ENCODE measurements at places on chromosomes 12 and 14.
A peak's percentile ranks its signal among the peaks of the same experiment; 100 is the strongest.

GRCh38 chr12:122096591-122097149, 18.1 kb downstream of the MLXIP start:
- no peak for DNase-seq

DNA sequence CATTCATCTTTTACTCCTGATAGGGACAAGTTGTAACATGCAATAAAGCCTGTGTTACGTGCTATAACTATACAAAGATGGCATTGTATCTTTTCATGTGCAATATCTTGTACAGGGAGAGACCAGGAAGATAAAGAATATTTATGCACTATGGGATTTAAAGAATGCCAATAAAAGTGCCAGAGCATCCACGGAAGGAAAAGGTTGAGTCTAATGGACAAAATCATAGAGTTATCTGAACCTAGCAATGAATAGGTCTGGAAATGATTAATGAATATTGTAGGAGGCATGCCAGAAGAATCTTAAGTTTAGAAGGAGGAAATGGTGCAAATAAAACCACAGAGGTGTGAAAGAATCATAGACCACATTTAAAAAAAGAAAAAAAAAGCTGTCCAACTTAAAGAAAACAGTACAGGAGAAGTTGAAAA, 263.9 kb downstream of the KCNC2 start:
- peak; percentile 85 for DNase-seq

DNA sequence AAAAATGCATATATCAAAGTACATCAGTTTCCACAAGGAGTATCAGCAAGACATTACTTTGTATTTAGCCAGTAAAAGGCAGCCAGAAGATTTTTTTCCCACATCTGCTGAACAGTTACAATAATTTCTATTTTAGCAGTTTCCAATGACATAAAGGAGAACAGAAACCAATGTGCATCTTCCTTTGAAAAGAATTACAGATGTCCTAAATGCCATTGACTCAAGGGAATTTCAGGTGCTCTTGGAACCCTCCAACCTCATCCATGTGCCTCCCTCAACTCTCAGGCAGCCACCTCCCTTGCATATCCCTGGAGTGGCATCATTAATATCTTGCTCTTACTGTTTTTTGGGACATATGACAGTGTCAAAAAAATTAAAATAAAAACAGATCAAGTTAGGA, 62.2 kb upstream of the ST8SIA1 start:
- no peak for DNase-seq

GRCh38 chr14:48129472-48129871, 454.1 kb upstream of the MDGA2 start:
- no peak for DNase-seq

- DNase-seq, result peak; percentile 94
These were observed 49.3 kb downstream of the NDUFA12 start for GRCh38 chr12:94954029-94954685.

DNA sequence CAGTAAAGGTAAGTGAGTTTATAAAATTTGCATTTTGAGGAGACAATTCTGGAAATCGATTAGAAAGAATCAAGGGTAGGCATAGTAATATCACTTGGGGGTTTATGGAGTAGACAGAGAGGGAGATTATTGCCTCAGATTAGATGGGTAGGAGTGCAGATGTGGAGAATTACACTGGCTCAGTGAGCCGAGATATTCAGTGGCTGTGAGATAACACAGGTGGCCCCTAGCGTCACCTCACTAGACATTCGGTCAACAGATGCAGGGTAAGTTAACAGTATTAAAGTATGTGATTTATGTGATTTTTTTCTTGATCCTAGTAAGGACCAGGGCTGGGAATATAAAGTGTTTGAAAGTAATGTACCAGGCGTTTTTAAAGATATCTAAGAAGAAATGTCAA, 39.6 kb upstream of the KLRD1 start:
- DNase-seq, result no peak

DNA sequence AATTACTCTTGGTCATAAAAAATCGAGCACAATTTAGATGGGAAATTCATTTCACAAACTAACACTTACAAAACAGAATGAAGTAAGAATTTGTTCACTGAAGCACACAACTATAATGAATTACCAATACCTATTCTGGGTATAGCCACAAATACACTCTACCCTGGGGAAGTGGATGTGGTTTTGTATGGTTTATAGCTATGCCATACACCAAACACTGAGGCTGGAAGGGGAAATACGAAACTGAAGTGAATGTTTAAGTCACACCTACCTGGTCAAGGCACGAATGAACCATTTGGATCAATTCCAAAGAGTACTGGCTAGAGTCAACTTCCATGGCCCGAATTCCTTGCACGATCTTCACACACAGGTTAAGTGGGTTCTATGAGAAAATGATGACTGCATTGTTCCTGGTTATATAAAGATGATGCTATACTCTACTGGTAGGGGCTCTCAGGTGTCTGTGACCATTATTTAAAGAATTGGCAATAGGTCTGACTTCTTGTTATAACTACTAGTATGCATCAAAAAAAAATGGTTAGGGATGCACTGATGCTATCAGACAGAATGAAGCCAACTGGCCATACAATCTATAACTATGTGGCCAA, 12.8 kb downstream of the NEK9 start:
- DNase-seq, result no peak

DNA sequence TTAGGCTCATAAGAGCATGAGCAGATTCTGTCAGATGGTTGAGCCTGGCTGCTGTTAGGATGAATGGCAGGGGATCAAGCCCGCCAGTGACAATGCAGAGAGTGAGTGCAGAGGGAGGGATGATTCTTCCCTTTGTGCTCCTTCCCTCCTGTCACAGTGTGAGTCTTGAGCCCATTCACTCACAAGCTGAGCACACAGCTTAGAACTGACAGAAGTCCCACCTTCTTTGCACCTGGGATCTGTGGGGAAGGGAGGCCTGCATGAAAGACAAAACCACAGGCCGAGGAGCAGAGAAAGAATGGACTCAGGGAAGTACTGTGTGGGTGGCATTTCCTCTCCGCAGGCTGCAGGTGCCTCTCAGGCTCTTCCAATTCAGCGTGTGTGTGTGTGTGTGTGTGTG, 160.6 kb downstream of the KCNA5 start:
- DNase-seq, result no peak

DNA sequence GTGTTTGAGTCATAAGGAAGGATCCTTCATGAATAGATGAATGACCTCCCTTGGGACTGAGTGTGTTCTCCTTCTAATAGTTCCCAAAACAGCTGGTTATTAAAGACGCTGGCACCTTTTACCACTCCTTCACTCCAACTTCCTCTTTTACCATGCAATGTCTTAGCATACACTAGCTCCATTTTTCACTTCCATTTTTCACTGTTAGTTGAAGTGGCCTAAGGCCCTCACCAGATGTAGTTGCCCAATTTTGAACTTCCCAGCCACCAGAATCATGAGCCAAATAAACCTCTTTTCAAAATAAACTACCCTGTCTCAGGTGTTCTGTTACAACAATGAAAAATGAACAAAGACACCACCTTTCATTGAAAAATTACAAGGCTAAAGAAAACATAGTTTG, 64.7 kb downstream of the GPR65 start:
- DNase-seq, result no peak

GRCh38 chr12:112303004-112303403, 79.2 kb downstream of the HECTD4 start:
- DNase-seq, result no peak

GRCh38 chr12:45852508-45852907, 123.0 kb downstream of the ARID2 start:
- no peak for DNase-seq

- no peak for DNase-seq
These were observed 30.1 kb downstream of the PSEN1 start for GRCh38 chr14:73166399-73166798.

- DNase-seq, result no peak
These were observed 69.3 kb upstream of the SCN8A start for GRCh38 chr12:51521554-51522276.

GRCh38 chr14:55951341-55952206, 166.6 kb upstream of the PELI2 start:
- no peak for DNase-seq

GRCh38 chr14:48398675-48399282, 723.4 kb upstream of the MDGA2 start:
- DNase-seq, result peak; percentile 39

- DNase-seq, result no peak
These were observed 43.7 kb upstream of the SLC35F4 start for GRCh38 chr14:57909626-57910025.

DNA sequence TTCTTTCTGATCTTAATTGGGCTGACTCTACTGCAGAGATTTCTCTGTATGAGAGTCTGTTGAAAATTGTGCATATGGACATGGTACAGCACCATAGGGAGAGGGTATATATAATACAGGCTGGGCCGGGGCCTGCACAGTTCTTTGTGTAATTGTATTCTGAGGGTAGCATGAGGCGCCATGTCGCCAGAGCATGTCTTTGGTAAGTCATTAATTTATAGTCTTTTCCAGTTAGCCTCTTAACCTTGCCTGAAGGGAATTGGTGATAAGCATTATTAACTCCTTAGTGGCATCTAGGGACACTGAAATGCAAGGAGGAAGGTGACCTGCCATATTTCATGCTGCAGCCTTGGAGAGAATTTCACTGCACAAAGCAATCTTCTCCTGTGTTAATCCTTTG, 569.9 kb downstream of the TMTC2 start:
- DNase-seq, result no peak

DNA sequence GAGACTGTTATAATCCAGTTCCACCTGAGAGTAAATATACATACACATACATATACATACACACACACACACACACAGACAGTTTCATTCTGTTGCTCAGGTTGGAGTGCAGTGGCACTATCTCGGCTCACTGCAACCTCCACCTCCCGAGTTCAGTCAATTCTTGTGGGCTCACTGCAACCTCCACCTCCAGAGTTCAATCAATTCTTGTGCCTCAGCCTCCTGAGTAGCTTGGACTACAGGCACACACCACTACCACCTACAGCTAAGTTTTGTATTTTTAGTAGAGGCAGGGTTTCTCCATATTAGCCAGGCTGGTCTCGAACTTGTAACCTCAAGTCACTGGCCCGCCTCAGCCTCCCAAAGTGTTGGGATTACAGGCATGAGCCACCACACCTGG, 8.9 kb upstream of the PHLDA1 start:
- DNase-seq, result no peak

GRCh38 chr12:120528861-120529525, at the start of gene COQ5:
Gene COQ5, minus strand, starts transcription at chr12:120529158. Its CDS starts 17 bp downstream, at chr12:120529141.
- peak; percentile 93 for DNase-seq

DNA sequence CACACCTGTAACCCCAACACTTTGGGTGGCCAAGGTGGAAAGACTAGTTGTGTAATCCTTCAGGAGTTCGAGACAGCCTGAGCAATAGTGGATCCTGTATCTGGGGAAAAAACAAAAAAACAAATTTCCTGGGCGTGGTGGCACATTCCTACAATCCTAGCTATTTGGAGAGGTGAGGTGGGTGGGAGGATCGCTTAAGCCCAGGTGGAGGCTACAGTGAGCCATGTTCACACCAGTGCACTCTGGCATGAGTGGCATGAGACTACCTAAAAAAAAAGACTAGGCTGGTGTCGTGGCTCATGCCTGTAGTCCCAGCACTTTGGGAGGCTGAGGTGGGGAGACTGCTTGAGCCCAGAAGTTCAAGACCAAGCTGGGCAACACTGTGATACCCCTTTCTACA, 17.2 kb downstream of the PTGES3 start:
- no peak for DNase-seq

DNA sequence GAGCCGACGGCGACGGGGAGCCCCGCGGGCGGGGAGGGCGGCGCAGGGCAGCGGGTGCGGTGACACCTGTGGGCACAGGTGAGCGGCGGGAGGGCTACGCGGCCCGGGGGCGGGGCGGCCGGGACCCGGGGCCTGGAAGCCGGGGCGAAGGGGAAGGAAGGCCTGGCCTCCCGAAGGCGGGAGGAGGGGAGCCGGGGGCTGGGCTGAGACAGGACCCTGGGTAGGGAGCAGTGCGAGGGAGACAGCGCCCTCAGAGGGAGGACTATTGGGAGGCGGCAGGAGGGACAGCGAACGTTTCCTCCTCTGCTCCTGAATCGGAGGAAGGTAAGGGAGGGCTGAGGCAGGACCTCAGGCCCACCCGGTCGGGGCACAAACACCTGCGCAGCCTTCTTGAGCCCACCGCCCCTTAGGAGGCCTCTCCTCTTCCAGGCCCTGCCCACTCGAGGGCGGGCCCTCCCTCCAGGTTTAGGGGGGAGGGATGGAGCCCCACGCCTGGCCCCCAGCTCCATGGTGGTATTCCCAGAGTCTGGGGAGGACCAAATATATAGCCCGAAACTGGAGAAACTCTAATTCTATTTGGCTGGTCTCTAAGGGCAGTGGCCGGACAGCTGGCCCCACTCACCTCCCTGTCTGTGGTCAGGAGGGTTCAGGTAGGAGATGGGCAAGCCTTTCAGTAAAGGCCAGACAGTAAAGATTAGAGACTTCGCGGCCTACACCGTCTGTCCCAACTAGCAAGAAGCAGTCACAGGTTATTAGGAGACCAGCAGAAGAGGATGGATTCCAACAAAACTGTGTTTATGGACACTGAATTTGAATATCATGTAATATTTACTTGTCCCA, 509 bp downstream of the PLEKHG6 start:
- DNase-seq, result no peak

DNA sequence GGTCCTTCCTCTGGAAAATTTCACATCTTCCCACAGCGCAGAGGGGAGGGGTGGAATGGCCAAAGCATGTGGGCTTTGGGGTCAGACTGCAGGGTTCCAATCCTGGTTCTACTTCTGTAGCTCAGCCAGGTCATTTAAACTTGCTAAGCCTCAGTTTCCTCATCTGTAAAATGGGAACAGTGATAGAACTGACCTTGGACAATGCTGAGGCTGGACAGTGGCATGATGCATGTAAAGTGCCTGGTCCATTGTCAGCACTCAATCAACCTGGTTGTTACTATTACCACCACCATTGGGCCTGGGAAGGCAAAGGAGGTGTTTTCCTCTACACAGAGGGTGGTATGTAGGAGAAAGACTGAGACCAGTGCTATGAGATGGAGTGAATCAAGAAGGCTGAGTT, 162.8 kb downstream of the VRK1 start:
- DNase-seq, result no peak

DNA sequence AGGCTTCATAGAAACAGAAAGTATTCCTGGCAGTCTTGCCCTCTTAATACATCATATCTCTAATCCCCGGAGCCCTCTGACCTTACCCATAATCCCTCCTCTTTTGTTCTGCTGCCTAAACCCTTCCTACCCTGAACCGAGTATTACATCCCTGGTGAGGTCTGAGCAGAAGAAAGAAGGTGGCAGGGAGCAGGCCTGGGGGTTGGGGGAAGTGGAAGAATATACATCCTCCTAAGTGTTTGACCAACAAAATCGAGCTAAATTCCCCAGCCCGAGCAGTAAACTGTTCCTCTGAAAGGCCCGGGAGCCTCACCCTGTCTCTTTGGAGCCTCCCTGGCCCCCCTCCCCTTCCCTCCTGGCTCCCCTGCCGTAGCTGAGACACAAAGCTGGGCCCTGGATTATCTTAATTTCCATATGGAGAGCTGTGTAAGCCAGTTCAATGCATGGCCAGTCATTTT, 192.6 kb upstream of the LHX5 start:
- DNase-seq, result no peak

DNA sequence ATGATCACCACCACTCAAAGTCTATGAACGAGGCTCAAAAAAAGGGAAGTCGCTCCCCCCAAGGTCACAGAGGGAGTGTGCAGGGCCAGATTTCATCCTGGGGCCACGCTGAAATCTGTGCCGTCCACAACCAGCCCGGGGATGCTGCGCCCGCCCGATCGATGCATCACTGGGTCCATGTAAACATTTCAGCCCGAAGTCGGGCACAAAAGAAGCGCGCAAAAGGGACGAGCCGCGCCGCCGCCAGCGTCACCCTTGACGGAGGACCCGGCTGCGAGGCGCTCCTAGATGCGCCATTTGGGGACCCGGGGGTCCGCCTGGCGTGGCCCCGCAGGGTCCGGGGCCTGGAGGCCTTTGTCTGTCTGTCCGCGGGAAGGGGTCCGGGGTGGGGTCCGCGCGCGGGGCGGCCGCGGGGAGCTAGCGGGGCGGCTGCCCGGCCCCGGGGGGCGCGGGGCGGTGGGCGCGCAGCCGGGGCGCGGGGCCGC, 503 bp downstream of the FBXO21 start:
- no peak for DNase-seq

Measured in LoVo (cell line).